ENCODE measurements at places on chromosomes 1 and 21.

DNA sequence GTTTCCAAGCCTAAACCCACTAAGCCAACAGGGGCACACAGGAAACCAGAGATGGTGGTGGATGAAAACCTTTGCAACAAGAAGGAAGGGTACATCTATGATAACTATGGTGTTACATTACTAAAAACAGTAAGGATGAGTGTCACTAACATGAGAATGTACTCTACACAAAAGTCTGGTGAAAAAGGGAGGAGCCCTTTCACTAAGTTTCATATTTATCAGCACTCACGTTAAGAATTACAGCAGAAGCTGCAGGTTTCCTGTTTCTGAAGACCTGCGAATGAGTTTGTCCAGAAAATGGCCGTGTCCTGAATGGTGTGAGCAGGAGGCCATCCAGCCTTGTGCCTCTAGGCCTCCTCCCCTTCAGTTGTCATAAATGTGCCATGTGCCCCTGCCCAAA, 17.8 kb downstream of the ABCG1 start:
- DNase-seq, result no peak

DNA sequence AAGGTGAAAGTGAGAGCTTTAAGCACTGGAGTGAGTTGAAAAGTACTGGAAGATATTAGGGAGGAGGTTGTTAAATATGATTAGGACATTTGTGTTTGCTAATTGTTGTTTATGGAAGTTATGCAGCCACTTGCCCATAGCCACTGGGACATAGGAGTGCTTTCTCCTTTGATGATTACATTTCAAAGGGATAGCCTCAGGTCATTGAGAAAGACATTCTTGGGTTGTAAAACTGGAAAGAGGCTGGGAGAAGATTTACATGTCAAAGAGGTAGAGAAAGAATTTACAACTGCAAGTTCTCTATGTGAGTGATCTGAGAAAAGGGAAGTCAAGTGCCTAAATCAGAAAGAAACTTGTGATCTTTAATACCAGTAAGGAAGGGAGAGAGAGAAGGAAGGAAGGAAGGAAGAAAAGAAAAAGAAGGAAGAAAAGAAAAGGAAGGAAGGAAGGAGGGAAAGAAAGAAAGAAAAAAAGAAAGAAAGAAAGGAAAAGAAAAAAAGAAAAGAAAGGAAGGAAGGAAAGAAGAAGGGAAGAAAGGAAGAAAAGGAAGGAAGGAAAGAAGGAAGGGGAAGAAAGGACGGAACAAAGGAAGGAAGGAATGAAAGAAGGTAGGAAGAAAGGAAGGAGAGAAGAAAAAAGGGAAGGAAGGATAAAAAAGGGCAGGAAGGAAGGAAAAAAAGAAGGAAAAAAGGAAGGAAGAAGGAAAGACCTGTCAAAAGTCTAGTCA, 284.6 kb upstream of the DPYD start:
- DNase-seq, result no peak

GRCh38 chr21:46220275-46220810, 8.2 kb downstream of the LSS start:
- no peak for DNase-seq

DNA sequence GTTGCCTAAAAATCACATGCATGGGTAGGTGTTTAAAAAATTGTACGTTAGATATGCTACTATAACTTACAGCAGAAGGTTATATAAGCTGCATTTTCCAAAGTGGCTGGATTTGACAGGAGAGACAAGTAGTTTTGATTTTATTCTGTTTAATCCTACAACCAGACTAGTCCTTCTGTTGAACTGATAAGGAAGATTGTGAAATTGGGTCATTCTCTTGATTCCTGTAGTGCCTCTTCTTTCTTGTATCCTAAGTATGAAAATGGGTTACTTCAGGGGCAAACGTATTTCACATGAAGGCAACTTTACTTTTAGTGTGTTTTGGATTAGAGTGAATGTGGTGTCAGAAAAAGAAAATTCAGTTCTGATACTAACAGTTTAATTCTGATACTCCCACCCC, 19.0 kb downstream of the CDC42 start:
- no peak for DNase-seq

DNA sequence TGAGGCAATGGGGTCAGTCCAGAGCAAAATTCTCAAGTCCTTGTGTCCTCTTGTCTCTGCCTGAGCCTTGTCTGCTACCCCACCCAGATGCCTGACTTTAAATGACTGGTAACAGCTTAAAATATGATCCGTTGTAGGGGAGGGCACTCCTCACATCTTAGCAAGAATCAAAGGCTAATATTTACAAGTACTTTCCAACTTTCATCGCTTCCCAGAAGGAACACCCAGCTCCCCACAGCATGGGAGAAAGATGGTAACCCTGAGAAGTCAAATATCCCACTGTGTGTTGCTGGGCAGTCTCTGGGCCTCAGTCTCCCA, 5.2 kb downstream of the ECE1 start:
- no peak for DNase-seq

DNA sequence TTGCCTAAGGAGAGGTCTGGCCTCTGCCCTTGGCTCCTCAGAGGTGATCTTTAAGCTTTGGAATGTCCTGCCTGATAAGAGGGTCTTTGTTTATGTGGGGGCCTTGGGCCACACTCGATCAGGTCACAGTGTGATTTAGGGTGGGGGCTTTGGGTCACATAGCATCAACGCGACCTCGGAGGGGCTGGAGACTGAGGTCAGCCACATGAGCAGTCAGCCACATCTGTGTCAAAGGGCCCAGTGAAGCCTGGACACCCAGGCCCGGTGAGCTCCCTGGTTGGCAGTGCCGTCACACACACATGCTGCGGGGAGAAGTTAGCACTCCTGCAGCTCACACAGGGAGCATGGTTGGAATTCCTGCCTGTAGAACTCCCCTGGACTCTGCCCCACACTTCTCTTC, 345.0 kb downstream of the NPHP4 start:
- DNase-seq, result no peak

GRCh38 chr1:111571987-111572386, 47.6 kb upstream of the RAP1A start:
- DNase-seq, result no peak

DNA sequence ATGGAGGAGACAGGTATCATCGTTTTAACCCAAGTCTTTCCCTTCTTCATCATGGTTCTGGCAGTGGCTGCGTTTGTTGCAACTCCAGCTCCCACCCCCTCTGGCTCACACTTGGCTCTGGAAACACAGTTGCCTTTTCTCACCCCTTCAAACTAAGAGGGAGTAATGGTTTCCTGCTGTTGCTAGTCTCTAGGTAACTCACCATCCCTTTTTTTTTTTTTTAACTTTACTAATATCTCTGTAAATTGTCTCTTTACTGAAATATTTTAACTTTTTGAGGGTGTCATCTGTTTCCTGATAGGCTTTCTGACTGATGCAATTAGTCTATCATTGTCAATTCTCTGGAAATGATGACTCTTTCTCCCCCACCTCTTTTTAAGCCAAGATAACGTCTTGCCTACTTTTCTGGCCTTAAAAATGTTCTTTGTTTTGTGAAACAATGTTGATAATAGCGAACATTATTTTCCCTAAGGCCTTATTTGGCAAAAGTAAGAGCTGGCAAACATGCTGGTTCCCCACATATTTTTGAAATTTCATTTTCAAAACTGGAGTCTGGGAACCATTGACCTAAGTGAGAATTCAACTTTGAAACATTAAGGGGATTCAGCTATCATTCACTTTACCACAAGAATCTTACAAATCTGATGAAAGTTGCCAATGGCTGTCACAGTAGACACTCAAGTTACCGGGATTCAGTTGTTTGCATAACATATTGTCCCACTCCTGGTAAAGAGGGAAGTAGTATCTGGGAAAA, 85.3 kb downstream of the LEPR start:
- no peak for DNase-seq

DNA sequence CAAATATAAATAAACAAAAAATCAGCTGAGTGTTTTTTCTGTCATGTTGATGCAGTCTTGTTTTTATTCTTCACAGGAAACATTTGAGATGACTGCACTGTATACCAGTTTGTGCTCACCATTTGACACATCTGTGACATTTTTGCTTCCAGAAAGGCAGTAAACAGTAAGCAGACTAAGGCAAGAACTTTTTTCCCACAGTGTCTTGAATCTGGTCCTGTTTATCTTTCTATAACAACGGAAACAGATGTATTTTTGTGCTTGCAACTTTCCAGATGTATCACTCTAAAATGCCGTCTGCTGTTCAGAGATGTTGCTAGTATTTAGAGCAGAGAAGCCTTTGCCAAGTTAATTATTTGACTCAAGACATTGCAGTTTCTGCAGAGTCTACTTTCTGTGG, 105.5 kb downstream of the ZC3H11B start:
- no peak for DNase-seq

DNA sequence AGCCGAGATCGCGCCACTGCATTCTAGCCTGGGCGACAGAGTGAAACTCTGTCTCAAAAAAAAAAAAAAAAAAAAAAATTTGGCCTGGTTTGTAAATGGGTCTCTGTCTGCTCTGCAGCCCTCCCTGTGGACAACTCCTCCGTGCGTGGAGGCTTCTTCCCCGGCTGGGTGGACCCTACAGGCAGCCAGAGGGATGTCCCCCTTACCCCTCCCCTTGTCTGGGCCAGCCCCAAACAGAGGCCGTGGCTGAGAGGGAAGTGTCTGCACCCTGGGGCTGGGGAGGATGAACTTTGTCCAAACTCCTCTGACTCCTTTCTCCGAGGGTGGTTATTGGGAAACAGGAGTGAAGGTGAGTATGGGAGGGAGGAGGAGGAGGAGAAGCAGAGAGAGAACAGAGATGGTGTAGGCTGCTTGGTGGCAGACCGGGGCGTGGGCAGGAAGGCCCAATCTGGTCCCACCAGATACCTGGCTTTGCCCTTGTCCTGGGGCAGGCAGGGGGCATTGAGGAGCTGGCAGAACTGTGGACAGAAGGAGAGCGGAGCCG, 61.3 kb downstream of the UBIAD1 start:
- no peak for DNase-seq
